Activated T-cell treated with anti-CD3 and anti-CD28 coated beads for 24 hours (primary cell): ENCODE measurements at places on chromosomes 4 and X.

DNA sequence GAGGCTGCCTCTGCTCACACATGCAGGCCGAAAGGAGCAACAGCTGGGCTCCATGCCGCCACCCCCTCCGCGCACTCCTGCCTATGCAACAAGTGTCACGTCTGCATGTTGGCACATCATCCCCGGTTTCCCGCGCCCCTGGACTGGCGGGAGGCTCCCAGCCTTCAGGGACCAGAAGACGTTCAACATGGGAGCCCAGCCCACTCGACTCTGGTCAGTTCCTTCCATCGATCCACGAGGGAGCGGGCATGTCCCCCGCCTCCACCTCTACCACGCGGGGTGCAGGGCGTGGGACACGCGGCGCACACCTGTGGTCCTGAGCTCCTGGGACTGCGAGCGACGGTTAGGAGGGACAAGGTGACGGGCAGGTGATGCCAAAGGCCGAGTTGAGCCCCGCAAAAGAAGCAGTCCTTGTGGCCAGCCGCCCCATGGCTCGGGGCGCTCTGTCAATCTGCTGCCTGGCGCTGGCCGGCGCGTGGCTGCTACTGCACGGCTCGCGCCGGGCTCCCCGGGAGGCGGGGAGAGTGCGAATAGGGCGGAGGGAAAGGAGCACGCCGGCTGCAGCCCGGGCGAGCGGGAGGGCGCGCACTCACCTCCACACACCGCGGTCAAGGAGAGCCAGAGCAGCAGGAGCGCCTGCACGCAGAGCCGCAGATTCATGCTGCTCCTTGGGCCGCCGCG lies 645 bp downstream of the APLN start:
- no peak for DNase-seq

- no peak for DNase-seq
Measured at GRCh38 chr4:169658196-169658595, 37.8 kb downstream of the CLCN3 start.

DNA sequence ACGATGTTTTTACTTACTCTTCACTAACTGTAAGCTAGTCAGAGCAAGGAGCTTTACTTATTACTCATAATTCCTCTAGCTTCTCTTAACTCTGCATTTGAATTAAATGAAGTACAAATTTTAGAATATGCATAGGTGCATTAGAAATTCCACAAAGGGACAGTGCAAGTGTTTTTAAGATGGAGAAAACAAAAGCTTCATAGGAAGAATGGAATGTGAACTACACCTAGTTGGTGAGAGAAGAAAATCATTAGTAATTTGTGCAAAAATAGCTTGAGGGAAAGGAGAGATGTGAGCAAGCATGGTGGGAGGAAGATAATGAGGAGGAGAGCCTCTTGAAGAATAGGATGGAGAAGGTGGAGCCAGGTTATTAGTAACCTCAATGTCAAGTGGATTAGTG lies 77.5 kb upstream of the SMARCA5 start:
- DNase-seq: no peak

- no peak for DNase-seq
Measured at GRCh38 chrX:96824166-96824565, 59.5 kb upstream of the RPA4 start.

DNA sequence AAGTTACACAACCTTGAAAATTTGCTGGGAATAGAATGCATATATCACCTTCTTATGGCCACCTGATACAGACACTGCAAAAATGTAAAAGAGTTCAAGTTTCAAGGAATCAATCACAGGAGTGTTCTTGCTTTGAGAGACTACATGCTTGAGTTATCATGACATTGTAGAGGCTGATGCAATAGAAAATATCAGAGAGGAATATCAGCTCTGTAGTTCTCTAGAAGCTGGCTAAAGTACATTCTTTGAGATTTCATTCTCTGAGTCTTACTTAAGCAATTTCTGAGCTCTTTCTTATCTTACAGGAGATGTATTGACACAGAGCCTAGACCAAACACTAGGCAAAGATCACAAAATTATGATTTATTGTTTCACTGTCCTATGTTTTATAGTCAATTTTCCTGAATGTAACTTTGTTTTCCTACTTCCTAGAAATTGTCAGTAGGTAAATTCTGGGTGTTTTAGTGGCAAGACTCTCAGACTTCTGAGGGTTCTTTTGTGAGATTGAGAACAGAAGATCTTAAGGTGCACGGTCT lies 152.1 kb upstream of the HPGD start:
- DNase-seq: no peak

DNA sequence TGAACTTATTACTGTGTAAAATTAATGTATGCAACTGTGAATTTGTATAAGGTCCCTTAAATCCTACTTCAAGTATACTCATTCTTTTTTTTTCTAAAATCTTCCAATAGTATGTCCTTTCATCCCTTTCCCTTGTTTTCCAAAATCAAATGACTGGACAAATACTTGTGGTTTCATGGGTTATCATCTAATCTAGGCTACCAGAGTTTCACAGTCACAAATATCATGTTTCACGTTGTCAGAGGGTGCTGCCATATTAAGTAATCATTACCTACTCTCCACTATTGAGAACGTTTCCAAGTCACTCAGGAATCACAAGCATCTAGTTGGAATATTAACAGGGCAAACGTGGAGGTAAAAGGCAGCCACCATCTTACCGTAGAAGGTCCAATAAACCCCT lies 1235.0 kb upstream of the TENM3 start:
- DNase-seq: no peak

DNA sequence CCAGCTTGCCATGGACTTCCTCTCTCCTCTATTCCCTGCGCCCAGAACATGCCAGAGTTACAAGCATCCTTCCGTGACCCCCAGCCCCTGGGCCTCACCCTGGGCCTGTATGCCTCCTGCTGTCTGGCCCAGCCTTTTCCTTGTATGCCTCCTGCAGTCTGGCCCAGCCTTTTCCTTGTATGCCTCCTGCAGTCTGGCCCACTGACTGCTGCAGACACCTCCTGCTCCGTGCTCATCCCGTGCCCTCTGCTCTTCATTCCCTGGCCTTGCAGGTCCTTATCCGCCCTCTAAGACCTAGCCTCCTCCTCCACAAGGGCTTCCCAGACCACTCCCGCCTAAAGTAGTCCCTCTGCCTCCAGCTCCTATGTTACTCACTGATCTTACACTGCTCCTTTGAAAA lies 44.2 kb downstream of the IRF2 start:
- no peak for DNase-seq
